Sigmoid colon (tissue), 7 donors: ENCODE measurements at places on chromosomes 3 and 15.

DNA sequence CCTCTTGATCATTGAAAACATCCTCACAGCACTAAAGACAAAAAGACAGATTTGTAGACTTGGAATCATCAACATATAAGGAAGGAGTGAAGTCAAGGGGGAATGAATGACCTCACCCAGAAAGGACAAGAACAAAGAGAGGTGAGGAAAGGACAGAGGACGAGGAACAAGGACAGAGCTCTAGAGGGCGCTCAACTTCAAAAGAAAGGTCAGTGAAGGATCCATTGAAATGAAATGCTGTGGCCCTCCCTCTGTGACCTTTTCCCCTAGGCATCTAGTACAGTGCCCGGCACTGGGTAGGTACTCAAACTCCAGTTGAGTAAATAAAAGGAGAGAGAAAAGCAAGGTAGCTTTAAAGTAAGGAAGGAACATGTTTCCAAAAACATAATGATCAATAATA is 2.6 kb downstream of the ATP8B4 start:
- DNase-seq: no peak

- no peak for DNase-seq
Observed at GRCh38 chr3:41209646-41210045, 10.3 kb downstream of the CTNNB1 start.

- DNase-seq: no peak
Observed at GRCh38 chr3:31974471-31974870, 6.6 kb downstream of the OSBPL10 start.

DNA sequence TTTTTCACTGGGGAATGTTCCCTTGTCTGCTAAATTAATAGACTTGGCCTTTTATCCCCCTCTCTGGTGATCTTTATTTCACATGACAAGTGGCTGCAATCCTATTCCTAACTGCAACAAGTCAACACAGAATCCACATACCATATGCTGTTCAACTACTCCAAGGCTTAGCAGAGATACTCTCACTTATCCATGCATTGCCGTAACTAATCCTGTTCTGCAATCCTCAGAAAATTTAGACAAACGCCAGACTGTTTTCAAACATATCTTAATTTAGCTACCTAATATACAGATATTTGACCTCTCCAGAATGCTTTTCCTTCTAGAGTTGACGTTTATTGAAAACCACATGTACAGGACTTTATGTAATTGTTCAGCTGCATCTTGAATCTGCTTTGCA is 37.9 kb downstream of the EID1 start:
- DNase-seq: no peak

- no peak for DNase-seq
Observed at GRCh38 chr3:111808439-111808838, 50.6 kb upstream of the PHLDB2 start.

DNA sequence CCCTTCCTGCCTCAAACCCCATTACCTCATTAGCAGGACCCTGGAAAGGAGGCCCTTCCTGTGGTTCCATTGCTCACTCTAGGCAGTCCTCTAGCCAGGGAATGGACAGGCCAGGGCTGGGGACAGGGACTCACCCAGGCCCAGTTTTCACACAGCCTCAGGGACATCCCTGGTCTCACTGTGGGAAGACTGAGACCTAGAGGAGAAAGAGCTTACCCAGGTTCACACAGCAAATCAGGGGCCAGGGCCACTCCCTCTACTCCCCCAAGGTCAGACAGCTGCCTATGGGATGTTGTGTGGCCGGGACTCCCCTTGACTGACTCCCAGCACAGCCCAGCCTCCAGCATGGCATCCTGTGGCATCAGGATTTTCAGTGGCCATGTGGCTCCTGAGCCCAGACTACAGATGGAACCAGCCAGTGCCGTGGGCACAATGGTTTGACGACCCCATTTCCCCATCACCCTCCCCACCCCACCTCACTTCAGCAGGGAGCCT is 49.3 kb downstream of the ADAMTS7 start:
- peak; percentile 56 for DNase-seq

DNA sequence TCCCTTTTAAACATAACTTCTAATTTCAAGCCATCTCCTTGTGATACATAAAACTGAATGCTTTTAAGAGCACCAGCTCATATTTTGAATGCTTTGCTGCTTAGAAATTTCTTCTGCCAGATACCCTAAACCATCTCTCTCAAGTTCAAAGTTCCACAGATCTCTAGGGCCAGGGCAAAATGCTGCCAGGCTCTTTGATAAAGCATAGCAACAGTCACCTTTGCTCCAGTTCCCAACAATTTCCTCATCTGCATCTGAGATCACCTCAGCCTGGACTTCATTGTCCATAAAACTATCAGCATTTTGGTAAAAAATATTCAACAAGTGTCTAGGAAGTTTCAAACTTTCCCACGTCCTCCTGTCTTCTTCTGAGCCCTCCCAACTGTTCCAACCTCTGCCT is 17.5 kb downstream of the OSTN start:
- no peak for DNase-seq

GRCh38 chr15:60970246-60971170 is 258.6 kb downstream of the RORA start:
- DNase-seq: no peak

- no peak for DNase-seq
Observed at GRCh38 chr3:28867836-28868235, 413.0 kb upstream of the RBMS3 start.

DNA sequence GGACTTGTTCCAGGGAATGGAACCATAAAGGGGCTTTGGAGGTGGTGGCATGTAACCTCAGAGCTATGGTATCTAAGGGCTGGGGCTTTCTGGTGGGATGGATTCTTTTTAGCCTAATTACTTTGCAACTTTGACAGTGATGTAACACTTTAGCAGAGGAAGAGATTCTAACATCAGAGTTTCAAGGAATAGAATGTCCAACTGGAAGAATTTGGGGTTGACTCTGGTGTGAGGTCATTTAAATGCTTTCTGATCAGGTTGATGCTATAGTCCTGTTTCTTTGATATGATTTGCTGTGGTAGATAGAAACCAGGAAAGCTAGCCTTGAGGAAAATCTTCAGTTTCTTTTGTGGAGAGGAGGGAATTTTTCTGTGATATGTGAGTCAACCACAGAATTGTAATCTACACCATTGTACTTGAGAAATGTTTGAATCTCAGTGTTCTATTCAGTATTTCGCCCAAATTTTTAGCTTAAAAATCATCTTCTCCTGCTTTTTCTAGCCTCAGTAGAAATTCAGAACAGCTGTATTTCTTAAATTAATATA is 40.0 kb downstream of the ATP2C1 start:
- no peak for DNase-seq

- no peak for DNase-seq
Observed at GRCh38 chr15:79540551-79540950, 108.4 kb downstream of the MINAR1 start.

- no peak for DNase-seq
Observed at GRCh38 chr3:15861163-15861562, 63.4 kb upstream of the ANKRD28 start.

GRCh38 chr15:69210574-69210973 is 50.1 kb downstream of the GLCE start:
- no peak for DNase-seq

DNA sequence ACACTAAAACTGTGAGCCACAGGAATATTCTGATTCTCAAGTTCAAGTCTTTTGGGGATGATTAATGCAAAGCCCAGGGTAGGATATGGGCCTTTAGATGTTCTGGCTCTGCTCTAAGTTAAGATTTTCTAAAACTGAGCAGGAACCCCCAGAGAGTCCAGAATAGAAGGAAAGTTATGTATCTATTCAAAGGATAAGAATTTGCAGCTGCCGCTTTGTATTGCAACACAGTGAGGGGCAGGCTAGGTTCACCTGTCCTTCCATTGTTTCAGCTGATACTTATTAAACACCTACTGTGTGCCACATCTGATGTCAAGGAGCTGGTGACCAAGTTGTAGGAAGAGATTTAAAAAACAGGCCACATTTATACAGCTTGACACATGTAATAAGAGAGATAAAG is 290.4 kb downstream of the MAGI1 start:
- DNase-seq: no peak

- DNase-seq: peak; percentile 29
Observed at GRCh38 chr3:42507761-42508335, 5.4 kb downstream of the VIPR1 start.

DNA sequence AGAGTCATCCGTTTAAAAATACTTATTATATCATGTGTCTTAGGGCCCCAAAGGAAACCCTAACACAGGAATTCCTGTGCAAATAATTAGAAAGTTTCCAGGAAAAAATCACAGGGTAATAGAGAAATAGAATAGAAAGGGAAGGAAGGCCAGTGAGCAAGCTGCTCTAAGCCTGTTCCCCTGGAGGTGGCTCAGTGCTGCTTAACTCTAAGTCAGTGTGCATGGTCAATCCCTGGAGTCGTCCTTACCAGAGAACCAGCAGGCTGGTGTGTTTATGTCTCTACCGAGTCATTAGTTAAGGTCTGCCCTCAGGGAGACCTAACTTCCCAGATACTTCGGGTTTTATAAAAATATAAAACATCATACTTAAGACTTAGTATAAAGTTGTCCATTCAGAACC is 21.0 kb upstream of the MCF2L2 start:
- DNase-seq: no peak

DNA sequence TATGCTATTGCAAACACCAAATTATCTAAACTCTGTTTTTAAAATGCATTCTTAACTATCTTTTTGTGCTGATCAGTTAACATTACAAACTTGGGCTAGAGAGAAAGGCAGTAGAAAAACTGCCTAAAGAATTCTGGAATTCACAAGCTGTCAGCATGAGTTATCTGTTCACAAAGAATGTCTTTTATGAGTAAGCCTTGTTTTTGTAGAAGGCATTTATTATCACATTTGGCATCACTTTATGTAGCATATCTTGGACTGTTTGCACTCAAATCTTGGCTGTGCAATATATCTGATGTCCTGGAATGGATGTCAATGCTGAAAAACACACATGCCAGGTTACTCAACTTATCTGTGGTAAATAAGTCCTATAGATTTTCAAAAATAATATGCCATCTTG is 15.5 kb upstream of the BCHE start:
- no peak for DNase-seq
